ENCODE measurements at places on chromosomes 16 and 17.

- DNase-seq: no peak
Observed at GRCh38 chr17:7767405-7768021, 50.0 kb downstream of the DNAH2 start.

- DNase-seq: no peak
Observed at GRCh38 chr16:65176603-65177002, 54.7 kb upstream of the CDH11 start.

DNA sequence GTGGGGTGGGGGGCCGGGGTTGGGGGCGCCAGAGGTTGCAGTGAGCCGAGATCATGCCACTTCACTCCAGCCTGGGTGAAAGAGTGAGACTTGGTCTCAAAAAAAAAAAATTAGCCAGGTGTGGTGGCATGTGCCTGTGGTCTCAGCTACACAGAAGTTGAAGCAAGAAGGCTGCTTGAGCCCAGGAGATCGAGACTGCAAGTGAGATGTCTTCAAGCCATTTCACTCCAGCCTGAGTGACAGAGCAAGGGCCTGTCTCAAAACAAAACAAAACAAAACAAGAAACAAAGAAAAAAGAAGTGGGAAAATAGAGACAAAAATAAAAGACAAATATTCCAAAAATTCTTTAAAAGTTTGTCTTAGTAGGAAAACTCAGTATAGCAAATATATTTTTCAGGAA, 135.1 kb upstream of the CORO6 start:
- DNase-seq: no peak

DNA sequence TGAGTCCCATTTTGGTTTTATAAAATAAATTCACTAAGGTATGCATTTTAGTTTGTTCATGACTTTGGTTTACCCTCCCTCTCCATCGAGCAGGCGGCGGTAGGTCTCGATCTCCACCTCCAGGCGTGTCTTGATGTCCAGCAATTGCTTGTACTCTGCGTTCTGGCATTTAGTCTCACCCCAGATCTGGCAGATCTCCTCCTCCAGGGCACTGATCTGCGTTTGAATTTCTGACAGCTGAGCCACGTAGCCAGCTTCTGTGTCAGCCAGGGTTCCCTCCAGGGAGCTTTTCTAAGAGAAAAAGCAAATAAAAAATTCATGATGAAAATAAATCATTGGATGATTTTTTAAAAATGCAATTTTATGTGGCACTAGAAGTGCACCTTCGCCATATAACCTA, 4.2 kb downstream of the KRT24 start:
- no peak for DNase-seq

- no peak for DNase-seq
Observed at GRCh38 chr16:49120631-49121030, 161.0 kb downstream of the CBLN1 start.

GRCh38 chr16:88569614-88569984, 604 bp upstream of the ZC3H18 start:
- no peak for DNase-seq

DNA sequence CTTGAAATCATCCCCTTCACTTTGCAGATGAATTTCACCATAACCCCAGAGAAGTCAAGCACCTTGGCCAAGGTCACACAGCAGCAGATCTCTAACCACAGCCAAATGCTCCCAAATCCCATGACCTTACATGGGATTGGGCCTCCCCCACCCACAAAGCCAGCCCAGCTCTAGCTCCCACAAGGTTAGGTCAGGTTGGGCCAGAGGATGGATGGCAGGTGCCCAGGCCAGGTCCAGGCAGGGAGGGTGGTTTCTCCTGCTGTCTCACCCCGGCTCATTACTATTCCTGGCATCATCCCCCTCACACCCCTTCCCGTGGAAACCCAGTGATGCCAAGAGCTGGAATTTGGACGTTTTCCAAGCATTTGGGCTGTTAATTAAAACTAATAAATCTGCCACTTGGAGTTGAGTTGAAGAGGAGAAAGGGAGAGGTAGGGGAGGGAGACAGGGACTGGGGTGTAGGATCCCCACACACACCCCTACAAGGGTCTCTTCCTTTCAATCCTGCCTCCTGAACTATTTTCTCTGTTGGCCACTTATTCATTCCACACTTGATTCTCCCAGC, 181.6 kb downstream of the TMEM132E start:
- no peak for DNase-seq

GRCh38 chr16:1259760-1260068, 3.8 kb downstream of the TPSD1 start:
- DNase-seq: no peak

- no peak for DNase-seq
Observed at GRCh38 chr17:44940317-44940716, 7.3 kb downstream of the KIF18B start.

GRCh38 chr16:89335803-89336485, 118.4 kb downstream of the ZNF778 start:
- no peak for DNase-seq

GRCh38 chr17:35816723-35817122, 7.4 kb downstream of the TAF15 start:
- no peak for DNase-seq

DNA sequence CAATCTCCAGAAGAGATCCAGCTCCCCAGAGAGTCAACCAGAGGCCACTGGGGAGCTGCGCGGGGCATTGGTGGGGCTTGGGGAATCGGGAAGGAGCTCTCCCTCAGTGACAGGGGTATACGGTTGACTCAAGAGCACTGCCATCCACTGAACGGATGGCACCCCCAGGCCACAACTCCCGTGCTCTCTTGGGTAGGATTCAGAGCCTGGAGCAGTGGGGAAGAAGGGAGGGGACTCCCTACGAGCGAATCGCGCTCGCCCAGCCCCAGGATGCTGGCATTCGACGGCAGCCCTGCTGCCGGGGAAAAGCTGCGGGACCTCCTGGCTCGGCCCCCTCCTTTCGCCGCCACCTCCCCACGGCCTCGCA, 473 bp upstream of the TPPP3 start:
- no peak for DNase-seq

All from activated effector memory CD4-positive, alpha-beta T cell treated with Interleukin-2 at 50 U/mL for 16 hours (primary cell).